ENCODE measurements at places on chromosomes 7 and 10.

GRCh38 chr7:101433688-101434087, 71.0 kb downstream of the COL26A1 start:
- no peak for DNase-seq

DNA sequence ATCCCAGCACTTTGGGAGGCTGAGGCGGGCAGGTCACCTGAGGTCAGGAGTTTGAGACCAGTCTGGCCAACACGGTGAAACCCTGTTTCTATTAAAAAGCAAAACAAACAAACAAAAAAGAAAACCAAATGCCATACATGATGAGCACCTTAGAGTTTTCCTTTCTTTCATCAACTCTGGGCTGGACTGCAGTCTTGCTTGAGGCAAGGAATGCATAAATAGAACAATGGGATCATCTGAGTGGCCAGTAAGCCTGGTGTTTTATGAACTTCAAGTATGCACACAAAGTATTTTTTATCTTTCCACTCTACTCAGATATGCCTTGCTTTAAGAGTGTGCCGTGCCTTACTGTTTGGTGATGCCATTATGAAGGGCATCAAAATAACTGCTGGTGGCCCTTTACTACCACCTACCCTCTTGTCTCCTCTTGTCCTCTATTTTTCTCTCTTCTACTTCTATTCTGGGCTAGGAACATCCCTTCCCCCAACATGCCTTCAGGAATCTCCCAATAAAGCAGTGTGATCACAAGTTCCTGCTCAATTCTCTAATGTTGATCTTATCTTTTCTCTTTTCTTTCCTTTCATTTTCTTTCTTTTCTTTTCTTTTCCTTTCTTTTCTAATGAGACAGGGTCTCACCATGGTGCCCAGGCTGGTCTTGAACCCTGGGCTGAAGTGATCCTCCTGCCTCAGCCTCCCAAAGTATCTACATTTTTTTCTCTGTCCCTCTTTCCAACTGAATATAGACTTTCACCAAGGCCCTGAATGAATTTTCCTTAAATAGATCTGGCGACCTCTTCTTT, 10.2 kb downstream of the SCD start:
- no peak for DNase-seq

GRCh38 chr7:29879609-29880008, 73.3 kb downstream of the WIPF3 start:
- DNase-seq, result no peak

GRCh38 chr10:48548531-48549135, 56.2 kb downstream of the ARHGAP22 start:
- DNase-seq, result no peak

- no peak for DNase-seq
Observed at GRCh38 chr7:48274662-48275061, 103.4 kb downstream of the ABCA13 start.

DNA sequence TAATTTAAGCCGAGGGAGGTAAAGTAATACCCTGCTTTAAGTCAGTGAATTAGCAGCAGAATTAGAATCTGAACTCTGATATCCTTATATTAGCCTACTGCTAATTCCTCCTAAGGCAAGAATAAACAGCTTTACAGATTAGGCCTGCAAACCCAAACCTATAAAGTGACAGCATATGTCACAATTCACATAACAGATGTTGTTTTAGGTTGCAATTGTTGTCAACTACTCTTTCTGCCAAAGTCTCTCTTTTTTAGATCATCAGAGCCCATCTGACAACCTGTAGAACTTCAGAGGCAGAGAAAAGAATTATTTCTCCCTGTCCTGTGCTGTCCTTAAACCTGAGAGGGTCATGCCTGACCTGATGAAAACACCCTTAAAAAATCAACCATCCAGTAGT, 167.2 kb downstream of the PRKG1 start:
- no peak for DNase-seq

- DNase-seq, result no peak
Observed at GRCh38 chr7:111865430-111865829, 303.1 kb upstream of the IMMP2L start.

GRCh38 chr7:52525772-52526341, 509.6 kb upstream of the POM121L12 start:
- DNase-seq, result no peak

- DNase-seq, result no peak
Observed at GRCh38 chr7:116339564-116339963, 129.2 kb downstream of the TES start.

DNA sequence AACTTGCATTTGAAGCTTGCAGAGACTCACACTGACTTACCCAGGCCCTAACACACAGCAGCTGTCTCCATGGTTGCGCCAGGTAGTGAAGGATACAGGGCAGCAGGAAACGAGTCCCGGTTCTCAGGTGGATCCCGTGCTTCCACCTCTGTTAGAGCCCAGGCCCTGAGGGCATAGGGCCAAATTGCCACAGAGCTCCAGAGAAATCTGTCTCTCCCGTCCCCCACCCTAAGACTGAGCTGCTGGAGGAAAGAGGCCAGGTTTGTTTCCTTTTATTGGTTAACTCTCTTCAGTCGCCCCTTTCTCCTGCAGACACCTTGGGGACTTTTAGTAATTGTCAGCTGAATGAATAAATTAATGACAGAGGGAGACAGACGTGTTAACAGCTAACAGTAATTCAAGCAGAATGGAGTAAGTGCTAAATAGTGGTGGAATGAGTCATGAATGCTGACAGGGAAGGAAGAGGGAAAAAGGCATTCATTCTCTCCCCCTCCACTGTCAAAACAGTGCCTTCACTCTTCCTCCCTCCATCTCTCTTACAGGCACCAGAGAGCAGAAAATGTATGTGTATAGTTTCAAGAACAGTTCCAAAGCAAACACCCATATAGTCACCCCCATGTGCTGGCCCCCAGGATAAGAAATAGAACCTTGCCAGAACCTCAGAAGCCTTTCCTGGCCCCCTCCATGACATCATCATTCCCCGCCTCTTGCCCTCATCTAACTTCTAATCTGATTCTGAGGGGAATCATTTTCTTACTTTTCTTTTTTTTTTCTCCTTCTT, 16.8 kb upstream of the DLG5 start:
- DNase-seq, result peak; percentile 70

GRCh38 chr7:40300146-40300670, 165.4 kb downstream of the SUGCT start:
- no peak for DNase-seq

GRCh38 chr10:97207756-97208346, 22.1 kb upstream of the SLIT1 start:
- no peak for DNase-seq

- no peak for DNase-seq
Observed at GRCh38 chr10:12588091-12588860, 238.9 kb downstream of the CAMK1D start.

DNA sequence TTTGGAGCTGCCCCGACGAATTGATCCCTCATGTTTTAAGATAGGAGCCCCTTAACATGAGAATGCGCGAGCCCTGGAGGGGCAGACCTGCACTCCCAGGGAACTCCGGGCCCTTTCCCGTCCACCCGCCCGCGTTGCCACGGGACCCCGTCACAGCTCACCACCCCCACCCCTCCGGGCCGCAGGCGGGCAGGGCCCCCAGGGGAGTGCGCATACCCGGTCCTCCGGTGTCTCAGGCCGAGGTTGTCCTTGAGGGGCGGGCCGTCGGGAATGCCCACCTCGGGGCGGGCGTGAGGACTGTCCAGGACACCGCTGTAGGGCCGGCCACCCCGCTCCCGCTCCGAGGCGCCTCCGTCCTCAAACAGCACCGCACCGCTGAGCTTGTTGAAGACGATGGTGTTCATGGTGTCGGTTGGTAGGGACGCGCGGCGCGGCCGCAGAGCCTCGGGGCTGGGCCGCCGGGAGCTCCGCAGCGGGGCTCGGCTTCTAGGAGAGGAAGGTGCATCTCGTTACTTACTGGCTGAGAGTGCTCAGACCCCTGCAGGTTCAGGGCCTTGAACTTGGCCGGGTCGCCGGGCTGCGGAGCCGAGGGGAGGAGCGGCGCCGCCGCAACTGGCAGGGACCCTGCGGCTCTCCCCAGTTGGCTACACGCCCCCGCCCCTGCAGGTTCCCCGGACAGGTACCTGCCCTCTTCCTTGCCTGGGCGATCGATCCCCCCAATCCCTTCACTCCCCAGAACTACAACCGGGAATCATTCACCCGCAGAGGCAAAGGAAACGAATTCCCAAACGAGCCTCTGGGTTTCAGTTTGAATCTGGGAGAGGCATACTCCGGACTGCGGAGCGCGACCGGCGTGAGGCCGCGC, 2.4 kb downstream of the MKX start:
- DNase-seq, result no peak

- no peak for DNase-seq
Observed at GRCh38 chr7:24392774-24393173, 108.8 kb downstream of the NPY start.

- DNase-seq, result no peak
Observed at GRCh38 chr7:103325744-103326143, 18.8 kb downstream of the DNAJC2 start.

DNA sequence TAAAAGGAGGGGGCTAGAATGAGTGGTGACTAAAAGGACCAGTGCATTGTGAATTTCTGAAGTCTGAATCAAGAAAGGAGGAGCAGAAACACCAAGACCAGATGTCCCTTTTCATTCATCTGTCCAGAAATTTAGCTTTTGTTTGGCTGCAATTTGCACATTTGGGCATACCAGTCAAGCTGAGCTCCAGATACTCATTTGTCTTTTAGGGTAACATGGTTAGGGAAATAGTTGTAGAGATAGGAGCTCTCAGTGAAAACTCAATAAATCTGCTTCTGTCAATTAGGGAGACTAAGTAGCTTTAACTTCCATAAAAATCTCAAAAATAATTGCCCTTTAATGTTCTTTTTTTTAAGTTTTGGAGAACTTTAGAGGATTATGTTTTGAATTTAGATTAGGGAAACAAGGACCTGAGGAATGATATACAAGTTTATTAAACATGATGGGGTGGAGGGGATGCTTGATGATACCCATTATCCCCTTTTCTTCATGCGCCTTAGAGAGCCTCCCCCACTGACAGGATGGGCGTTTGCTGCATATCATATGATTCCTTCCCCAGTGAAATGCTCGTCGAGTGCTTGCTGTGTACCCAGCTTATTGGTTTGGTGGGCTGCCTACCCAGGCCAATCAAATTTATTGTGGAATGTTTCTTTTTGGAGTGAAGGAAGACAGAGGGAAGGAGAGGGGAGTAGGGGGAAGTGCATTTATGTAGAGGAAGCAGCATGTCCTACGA, 50.7 kb upstream of the RPA3 start:
- DNase-seq, result no peak

GRCh38 chr10:64444564-64444963, 923.4 kb downstream of the REEP3 start:
- no peak for DNase-seq

DNA sequence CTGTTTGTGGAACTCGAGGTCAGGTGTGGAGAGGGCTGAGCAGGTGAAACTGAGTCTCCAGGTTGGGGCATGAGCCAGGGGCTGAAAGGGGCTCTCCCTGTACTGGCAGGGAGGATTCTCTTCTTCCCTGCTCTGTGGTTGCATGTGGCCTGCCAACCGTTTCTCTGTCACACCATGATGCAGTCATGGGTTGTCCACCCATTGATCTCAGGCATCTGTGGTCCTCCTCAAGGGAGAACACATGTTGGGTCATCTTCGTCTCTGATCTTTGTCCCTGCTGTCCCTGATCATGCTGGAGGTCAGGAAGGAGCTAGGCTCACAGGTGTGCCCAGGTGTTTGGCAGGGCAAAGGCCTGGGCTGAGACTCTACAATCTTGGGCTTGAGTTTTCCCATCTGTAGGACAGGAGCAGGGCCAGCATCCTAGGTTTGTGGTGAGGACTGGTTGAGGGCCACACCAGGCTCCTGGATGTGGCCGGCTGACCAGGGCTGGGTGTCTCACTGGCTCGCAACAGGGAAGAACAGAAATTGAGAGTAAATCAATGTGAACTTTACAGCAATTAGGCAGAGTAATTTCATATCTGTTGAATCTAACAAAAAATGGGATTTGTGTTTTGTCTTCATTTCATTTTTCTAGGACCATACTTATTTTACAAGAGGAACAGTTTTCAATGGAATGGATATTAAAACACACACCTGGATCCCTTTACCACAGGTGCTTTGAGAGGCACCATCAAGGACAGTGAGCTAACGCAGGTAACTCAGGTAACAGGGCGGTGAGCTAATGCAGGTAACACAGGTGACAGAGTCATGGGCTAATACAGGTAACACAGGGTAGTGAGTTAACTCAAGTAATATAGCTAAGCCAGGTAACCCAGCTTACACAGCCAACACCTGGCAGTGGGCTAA, 58.5 kb upstream of the IGFBP3 start:
- DNase-seq, result no peak

- DNase-seq, result no peak
Observed at GRCh38 chr10:86373251-86373650, 6.7 kb upstream of the GRID1 start.

GRCh38 chr7:70703785-70704184, 428.2 kb upstream of the GALNT17 start:
- no peak for DNase-seq

- DNase-seq, result no peak
Observed at GRCh38 chr7:37208528-37208927, 240.1 kb downstream of the ELMO1 start.

DNA sequence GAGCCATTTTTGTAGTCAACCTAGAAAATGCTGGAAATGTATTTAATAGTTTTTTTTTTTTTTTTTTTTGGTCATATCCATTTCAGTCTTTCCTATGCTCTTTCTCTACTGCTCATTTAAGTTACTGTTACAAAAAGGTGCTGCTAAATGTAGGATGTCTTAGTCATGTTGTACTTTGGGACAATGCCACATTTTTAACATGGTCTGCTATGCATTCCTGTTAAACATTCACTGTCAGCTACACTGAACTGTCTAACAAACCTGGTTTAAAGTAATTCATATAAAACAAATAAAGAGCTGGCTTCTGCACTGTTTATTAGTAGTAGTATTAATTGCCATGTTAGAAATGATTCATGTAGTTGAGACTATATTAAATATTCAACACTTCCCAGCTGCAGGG, 108.6 kb downstream of the NSUN6 start:
- DNase-seq, result no peak

DNA sequence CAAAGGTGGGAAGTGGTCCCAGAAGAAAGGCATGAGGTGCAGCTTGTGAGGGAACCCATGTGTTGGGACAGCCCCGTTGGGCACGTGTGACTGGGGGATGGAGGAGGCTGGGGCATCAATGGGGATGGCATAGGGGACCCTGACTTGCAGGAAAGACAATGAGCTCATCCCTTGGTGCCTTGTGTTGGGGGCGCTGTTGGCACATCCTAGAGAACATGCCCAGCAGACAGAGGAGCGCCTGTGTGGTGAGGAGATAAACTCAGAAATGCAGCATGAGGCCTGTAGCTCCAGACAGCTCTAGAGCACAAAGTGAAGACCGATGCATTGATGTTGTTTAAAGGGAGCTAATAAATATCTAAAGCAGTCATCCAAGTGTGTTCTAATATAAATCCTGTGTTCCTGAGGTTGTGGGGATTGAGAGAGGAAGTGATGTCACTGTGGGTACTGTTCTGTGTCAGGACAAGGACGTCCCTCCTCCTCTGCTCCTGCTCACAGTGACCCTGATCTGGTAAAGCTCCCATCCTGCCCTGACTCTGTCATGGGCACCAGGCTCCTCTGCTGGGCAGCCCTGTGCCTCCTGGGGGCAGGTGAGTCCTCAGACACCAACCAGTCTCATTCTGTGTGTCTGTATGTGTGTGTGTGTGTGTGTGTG, 126.1 kb upstream of the PRSS58 start:
- no peak for DNase-seq

- DNase-seq, result no peak
Observed at GRCh38 chr10:8543361-8544056, 489.0 kb downstream of the GATA3 start.

All from SW 1271 (cell line).